Activated CD4-positive, alpha-beta T cell treated with anti-CD3 and anti-CD28 coated beads, Interleukin-2, amount 10 ng/mL, durations not matched to agents 24 days and 14 days (primary cell): ENCODE measurements at places on chromosomes 1 and 21. TPM values are rescaled to one million over a fixed set of nuclear protein-coding genes. Genes with fewer than 3 reads are reported as not detected.

The LRRC71 gene
- total RNA-seq = not detected in 2 replicates

The AMY1C gene
- not detected in 2 replicates for total RNA-seq

The FCRL1 gene
- not detected in 2 replicates for total RNA-seq

The STUM gene
- not detected in 2 replicates for total RNA-seq

The MYBPHL gene
- total RNA-seq = not detected in 2 replicates
